ENCODE measurements at places on chromosomes 1 and 21.

DNA sequence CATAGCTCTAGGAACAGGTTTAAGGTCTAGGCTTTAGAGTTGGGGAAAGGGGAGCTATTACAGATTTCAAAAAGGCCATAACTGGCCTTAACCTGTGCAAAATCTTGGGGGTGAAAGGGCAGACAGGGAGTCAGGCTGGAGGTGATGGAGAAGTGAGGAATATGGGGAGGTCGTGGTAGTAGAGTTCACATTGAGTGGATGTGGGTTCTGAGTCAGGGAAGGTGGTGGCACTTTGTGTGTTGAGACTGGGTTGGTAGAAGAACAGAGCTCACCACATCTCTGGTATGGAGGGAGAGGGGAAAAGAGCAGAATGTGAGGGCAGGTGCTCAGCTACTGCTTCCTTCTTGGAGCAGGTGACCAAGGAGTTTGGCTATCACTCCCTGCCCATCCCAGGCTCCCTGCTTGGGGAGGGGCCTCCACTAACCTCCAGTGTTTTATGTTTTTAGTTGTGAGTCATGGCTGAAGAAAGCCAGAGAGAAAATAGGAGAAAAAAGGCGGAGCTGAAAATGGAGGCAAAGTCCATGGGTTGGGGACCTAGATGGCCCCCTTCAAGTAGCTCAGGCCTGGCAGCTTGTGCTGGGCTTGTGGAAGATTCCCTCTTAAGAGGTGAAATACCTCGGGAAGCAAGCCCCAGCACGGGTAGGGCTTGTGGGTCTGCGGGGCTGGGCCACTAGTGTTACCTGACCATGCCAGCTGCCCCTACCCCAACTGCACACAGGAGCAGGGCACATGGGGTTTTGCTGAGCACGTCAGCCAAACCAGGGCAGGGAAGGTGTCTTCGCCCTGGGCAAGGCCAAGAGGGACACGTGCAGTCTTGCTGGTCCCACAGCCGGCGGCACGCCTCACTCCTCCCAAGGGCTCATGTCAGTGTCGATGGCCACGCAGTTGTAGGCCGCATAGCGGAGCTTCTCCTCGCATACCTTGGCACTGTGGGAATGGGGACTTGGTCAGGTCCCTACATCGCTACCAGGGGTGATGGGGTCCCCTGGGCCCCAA lies 8.2 kb downstream of the HECTD3 start:
- DNase-seq, result no peak

DNA sequence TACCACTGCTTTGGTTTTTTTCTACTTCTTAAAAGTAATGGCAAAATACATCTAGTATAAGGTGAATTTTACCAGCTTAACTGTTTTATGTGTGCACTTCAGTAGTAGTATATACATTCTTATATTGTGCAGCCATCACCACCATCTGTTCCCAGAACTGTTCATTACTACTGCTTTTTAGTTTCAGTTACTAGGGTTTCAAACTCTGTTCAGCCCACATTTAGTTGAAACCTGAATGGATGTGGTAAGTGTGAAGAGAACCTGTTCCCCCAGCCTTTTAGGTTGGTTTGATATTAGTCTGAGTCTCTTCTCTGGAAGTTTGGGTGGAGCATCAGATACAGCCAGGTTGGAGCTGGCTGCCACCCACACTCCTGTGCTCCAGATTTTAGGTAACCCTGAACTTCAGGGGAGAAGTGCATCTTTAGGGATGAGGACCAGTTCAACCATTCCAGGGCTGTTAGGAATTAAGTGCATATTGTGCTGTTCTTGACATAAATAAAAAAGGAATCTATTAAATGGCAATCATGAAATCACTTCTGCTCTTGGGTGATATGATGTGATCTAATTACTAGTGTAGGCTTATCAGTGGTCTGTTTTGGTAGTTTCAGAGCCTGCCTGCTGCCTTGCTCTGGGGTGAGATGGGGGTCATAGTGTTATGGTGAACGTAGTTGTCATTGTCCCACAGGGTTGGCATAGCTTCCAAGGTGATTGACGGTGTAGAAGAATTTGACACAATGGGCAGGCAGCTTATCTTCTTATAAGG lies 32.1 kb downstream of the URB2 start:
- DNase-seq, result no peak

- DNase-seq, result peak; percentile 49
Observed at GRCh38 chr1:199242147-199242546, 603.3 kb downstream of the PTPRC start.

GRCh38 chr1:162068301-162068700 lies 1.2 kb upstream of the NOS1AP start:
- DNase-seq, result no peak

- DNase-seq, result peak; percentile 13
Observed at GRCh38 chr21:30268608-30269197, 14.0 kb downstream of the KRTAP24-1 start.

DNA sequence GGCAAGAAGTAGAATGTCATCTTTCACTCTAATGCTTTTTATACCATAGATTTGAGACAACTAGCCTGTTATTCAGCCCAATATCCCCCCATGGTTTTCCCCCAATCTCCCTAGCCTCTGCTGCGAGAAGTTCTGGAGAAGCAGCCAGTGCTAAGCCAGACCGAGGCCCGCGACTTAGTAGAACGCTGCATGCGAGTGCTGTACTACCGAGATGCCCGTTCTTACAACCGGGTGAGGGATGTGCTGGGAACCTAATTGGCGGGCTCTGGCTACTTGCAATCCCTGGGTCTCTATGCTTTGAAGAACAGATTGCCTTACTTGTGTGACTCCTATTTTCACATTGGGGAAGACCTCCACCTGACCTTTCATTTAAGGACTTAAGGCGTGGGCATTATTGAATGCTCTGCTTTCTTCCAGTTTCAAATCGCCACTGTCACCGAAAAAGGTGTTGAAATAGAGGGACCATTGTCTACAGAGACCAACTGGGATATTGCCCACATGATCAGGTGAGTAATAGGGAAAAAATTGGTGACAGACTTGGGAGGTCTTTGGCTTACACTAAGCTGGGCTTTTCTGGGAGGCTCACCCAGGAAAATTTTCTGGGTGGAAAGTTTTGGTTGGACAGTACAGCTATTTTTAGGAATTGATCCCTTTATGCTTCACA lies 1.9 kb downstream of the PSMB4 start:
- DNase-seq, result peak; percentile 15

DNA sequence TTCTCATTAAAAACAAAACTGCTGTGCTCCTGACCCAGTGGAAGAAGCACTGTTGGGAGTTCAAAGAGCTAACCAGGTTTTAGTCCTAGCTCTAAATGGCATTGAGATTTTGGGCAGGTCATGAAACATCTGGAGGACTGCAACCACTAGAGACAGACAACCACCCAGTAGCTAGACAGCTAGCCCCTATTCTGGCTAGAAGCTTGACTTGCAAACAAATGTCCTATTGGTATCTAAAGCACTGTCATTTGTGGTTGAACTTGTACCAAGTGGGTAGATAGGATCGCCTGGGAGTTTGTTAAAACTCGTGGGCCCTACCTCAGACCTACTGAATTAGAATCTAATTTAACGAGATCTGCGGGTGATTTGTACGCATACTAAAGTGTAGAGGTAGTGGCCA lies 6.9 kb downstream of the RPL11 start:
- no peak for DNase-seq

Data from inflammatory macrophage treated with lipopolysaccharide for 4 hours (primary cell).